ENCODE measurements at places on chromosomes 7 and 10.

DNA sequence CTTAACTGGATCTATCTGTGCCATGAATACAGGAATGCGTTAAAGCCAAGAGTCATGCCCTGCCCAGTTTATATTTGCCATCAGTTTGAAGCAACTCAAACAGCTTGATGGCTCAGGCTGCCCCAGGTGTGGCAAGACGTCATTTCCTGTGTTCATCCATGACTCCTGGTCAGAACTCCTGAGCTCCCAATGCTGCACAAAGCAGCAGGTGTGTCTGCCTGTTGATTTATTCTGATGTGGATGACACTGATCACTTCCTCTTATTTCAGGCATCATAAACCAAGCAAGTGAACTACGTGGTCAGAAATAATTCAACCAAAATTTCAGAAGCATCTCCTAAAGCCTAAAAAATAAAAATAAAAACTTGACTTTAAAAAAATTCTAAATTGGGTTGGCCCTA is 68.5 kb downstream of the EZH2 start:
- DNase-seq: no peak

- DNase-seq: peak; percentile 6
Observed at GRCh38 chr10:132878730-132879407, 63.5 kb downstream of the CFAP46 start.

DNA sequence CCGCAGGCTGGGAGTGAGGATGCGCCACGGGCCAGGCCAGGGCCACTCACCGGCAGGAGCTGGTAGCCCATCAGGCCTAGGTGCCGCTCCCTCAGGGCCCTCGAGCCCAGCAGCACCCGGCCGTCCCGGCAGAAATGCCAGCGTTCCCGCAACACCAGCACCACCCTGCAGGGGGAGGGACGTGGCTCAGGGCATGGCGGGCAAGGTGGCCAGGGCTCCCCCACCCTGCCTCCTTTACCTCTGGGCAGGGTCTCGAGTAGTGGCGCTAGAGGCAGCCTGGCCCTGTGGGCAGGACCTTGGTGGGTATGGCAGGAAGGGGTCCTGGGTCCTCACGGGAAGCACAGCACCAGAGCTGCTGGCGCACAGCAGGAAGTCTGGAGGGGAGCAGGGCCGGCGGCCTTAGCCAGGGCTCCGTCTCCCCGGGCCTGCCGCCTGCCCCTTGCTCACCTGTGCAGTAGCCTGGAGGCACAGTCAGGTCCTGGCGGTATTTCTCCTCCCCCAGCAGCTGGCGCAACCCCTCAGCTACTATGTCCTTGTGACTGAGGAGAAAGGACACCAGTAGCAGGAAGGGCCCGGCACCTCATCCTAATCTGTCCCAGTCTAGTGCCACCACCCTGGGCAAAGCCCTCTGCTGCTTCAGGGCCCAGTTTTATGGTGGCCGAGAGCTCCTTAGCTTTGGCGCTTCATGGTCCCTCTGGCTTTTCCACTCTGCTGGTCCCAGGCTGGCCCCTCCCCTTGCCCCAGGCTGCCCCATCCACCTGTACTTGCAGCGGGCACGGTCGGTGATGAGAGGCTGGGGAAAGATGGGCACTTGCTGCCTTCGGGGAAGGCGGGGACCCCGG is 3.5 kb downstream of the FASTK start:
- DNase-seq: no peak

DNA sequence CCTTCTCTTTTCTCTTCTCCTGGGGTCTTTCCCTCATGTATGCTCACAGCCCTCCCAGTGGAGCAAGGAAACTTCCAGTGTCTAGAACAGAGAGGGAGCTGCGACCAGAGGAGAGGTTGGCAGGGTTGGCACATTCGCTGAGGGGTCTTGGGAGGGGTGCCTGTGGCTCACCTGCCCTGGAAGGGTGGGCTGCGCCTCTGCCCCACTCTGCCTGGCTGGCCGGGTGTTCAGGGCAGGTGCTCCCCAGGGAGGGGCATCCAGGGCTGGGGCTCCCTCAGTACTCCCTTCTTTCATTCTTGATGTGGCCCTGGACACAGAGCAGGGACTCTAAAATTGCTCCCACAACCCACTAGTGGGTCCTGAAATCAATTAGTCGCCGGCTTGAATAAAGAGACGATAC is 16.9 kb downstream of the SHH start:
- no peak for DNase-seq

GRCh38 chr7:45033931-45034290 is 33.9 kb downstream of the CCM2 start:
- no peak for DNase-seq

- DNase-seq: no peak
Observed at GRCh38 chr7:3455806-3456595, 154.9 kb downstream of the SDK1 start.

GRCh38 chr10:126247446-126247975 is 140.8 kb downstream of the ADAM12 start:
- peak; percentile 69 for DNase-seq

- peak; percentile 61 for DNase-seq
Observed at GRCh38 chr10:118241229-118242137, 100.6 kb downstream of the FAM204A start.

- no peak for DNase-seq
Observed at GRCh38 chr10:28396331-28396730, 93.5 kb upstream of the MPP7 start.

GRCh38 chr10:58599927-58600553 is 87.4 kb downstream of the BICC1 start:
- DNase-seq: no peak

DNA sequence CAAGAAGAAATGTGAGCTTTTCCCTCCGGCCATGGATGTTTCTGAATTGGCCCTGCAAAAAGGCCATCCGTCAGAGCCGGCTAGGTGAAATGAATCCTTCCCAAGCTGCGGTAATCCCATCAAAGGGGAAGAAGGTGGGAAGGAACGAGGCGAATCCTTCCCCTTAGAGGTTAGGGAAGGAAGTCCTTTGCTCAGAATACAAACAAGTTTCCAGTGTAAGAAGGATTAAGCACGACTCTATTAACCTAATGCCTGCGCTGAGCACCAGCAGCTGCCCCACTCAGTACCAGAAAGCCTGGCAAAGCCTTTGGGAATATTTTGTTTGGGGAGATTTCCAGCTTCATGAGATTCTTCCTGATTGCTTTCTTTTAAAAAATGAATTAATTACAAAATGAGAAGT is 42.8 kb downstream of the CLRN3 start:
- no peak for DNase-seq

DNA sequence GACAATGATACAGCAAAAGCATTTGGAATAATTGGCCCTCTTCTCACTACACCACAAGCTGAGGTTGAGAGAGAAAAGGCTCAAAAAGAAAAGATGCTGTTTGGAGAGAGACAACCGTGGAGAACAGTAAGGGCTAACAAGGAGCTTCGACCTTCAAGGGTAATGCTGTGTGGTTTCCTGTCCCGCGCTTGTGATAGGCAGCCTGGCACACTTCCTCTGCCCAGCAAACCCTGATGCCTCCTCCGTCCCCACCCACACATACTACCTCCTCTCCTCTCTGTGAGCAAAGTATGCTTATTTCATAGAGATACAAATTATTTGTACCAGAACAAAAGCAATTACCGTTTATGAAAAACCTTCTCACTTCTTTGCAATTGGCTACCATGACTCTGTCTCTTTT is 755.4 kb downstream of the KCNMA1 start:
- DNase-seq: no peak

DNA sequence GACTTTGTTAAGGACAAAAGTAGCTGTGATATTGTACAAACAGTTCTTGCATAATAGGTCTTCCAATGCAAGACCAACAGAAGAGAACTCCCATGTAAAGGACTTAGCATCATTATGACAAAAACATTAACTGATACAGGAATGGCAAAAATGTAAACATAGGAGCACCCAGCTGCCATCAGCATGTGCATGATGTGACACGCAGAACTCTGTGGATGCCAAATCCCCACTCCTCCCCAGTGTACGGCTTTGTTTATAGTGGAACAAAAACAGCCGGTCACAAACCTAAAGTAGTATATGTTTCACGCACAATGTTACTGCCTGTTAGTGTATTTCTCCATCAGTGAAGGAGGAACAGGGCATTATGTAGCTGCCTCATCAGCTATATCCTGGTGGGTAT is 316.0 kb upstream of the AOAH start:
- no peak for DNase-seq

- DNase-seq: no peak
Observed at GRCh38 chr7:157679607-157680006, 342.8 kb downstream of the DNAJB6 start.

DNA sequence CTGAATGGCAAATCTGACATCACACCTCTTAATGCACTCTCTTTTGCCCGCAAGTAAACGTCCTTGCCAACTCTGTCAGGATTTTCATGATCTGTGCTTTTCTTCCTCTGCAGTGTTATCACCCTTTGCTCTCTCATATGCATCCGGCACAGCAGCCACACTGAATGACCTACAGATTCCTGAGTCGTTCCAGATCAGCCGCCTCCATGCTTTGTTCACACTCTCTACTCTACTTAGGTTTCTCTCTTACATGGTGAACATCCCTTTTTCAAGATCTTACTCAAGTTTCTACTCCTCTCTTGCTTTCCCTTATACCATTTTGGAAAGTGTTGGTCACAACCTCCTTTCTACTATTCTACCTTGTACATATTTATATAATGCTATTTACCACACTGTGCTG is 127.7 kb upstream of the AOAH start:
- DNase-seq: no peak

DNA sequence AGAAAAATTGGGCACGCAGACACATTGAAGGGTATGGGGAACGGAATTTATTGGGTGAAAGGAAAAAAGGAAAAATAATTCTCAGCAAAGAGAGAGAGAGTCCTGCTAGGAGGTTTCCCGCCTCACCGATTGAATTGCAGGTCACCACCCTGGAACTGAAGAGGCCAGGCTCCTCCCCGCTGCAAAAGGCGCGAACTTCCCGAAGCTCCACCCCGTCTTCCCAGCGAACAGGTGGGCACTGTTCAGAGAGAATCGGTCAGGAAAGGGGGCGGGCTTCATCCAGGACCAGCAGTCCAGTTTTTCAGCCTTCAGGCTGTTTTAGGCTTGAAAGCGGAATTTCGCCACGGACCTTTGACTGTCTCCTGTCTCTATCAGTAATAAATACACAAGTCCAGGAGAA is 27.3 kb upstream of the CADPS2 start:
- no peak for DNase-seq

GRCh38 chr7:371779-372545 is 82.0 kb downstream of the FOXL3 start:
- no peak for DNase-seq
